ENCODE measurements at places on chromosomes 3 and 15.

DNA sequence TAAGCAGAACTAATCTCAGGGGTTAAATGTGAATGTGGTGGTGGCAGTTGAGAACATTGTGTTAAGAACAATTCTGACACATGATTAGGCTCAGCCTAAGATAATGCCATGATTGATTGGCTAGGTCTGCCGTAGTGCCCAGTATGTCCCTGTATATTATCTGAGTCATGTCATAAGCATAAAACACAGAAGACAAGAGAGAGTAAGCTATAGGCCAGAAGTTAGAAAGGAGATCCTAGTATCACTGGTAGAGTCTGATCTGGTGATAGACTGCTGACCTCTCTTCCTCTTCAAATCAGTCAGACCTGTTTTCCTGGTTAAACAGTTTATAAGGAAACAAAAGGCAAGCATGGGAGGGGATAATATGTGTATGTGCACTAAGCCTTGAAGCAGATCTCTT, 30.1 kb upstream of the ATP8B4 start:
- DNase-seq, result no peak

DNA sequence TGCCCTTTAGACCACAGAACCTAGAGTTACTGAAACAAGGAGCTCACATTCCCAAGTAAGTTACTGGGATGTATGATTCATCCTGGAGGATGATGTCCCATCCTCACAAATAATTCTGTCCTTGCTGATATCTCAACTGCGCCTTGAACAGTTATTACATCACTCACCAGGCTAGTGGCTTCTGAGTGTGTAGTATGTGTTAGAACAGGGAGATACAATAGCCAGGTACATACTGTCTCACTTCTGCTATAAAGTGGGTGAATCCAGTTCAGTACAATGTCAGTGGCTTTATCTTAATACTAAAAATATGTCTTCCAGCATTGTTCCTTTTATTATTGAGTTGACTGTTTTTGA, 483.2 kb upstream of the FRG2C start:
- no peak for DNase-seq

DNA sequence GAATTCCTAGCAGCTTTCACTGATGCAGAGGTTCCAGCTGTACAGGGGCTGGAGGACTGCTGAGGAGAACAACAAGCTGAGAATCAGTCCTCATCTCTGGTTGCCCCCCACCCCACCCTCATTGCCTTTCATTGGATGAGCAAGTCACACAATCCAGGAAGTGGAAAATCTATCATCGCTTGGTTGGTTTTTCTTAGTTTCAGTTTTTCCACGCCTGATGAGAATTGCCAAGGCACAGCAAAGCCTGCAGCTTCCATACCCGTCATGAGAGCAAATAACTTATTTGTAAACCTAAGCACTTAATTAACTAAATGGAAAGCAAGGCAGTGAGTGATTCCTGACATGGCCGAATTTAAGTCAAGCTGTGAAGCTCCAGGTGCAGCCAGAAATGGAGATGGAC, 21.4 kb upstream of the LIPC start:
- no peak for DNase-seq

GRCh38 chr3:10157031-10157430, 7.7 kb upstream of the IRAK2 start:
- DNase-seq, result no peak

GRCh38 chr15:85527895-85528294, 147.5 kb downstream of the AKAP13 start:
- no peak for DNase-seq

- no peak for DNase-seq
These were observed 83.2 kb downstream of the GADL1 start for GRCh38 chr3:30811151-30811795.

- DNase-seq, result no peak
These were observed 64.5 kb downstream of the MITF start for GRCh38 chr3:69803681-69804270.
